ENCODE measurements at places on chromosomes 1 and 21.

GRCh38 chr1:90761781-90762589 lies 44.9 kb upstream of the BARHL2 start:
- DNase-seq: no peak

DNA sequence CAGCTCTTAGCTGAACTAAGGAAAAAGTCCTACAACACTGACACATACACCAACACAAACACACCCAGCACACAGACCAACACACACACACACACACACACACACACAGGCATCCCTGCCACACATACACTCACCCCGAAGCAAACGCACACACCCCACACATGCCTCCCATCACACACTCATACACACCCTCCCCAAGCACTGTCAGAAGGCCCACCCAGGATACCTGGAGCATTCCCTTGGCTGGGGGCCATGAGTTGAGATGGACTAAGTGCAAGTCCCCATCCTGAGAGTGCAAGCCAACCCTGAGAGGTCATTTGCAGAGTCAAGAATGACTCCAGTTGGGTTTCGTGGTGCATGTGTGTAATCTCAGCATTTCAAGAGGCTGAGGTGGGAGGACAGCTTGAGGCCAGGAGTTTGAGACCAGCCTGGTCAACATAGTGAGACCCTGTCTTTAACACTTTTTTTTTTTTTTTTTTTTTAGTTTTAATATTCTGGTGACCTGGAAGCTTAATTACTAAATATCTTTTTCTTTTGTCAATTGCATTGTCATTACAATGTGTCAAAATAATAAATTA lies 117.3 kb downstream of the RHOU start:
- DNase-seq: no peak

- no peak for DNase-seq
These were observed 290.6 kb downstream of the NFIA start for GRCh38 chr1:61372944-61373343.

DNA sequence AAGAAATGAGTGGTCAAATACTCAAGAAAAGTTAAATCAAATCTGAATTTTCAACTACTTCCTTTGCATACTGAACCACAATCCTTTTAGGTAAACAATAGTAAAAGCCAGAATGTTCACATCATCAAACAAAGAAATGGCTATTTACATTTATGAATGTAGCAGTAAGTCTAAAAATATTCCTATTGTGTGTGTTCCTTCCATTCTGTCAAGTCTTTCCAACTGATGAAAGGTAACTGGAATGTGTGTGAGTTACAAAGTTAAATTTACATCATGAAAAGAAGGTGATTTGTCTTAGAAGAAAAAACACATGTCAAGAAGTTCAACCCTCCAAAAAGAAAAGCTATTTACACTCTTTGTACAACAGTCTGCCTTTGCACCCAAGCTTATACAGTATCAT lies 203.1 kb downstream of the SIPA1L2 start:
- DNase-seq: no peak

GRCh38 chr1:48249868-48250267 lies 27.4 kb downstream of the SLC5A9 start:
- no peak for DNase-seq

- DNase-seq: no peak
These were observed 3.6 kb downstream of the PRDM16 start for GRCh38 chr1:3072391-3073185.

GRCh38 chr1:194378517-194378916 lies 1192.1 kb upstream of the B3GALT2 start:
- DNase-seq: no peak

GRCh38 chr1:9827558-9828185 lies 3.9 kb upstream of the CLSTN1 start:
- no peak for DNase-seq

DNA sequence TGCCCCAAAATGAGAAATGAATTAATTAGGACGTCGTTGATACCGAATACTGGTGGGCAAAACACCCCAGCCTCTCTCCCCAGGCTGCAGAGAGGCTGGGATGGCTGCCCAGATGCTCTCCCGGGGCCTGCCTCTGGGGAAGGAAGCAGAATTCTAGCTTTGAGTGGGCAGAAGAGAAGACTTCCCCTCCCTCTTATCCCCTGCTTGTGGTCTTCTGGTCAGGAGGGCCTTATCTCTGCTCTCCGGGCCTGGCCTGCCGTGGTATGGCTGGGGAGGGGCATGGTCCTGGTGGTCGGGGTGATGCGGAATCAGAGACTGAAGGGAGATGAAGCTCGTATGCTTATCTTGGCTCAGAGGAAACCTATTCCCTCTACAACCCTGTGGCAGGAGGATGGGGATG lies 9.8 kb upstream of the CSF3R start:
- no peak for DNase-seq

DNA sequence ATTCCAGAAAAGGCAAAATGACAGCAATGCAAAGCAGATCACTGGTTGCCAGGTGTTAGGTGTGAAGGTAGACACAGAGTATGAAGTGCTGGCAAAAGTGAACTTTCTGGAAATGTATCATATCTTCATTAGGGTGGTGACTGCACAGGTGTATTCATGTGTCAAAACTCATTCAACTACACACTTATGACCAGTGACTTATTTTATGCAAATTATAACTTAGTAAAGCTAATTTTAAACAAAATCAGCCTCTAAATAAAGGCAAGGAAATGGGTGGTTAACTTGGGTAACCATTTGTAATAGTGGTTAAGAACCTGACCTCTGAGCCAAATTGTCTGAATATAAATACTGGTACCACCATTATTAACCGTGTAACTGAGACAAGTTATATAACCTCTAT lies 7.4 kb downstream of the COP1 start:
- DNase-seq: no peak

- no peak for DNase-seq
These were observed 32.1 kb downstream of the ARID4B start for GRCh38 chr1:235295902-235296350.

DNA sequence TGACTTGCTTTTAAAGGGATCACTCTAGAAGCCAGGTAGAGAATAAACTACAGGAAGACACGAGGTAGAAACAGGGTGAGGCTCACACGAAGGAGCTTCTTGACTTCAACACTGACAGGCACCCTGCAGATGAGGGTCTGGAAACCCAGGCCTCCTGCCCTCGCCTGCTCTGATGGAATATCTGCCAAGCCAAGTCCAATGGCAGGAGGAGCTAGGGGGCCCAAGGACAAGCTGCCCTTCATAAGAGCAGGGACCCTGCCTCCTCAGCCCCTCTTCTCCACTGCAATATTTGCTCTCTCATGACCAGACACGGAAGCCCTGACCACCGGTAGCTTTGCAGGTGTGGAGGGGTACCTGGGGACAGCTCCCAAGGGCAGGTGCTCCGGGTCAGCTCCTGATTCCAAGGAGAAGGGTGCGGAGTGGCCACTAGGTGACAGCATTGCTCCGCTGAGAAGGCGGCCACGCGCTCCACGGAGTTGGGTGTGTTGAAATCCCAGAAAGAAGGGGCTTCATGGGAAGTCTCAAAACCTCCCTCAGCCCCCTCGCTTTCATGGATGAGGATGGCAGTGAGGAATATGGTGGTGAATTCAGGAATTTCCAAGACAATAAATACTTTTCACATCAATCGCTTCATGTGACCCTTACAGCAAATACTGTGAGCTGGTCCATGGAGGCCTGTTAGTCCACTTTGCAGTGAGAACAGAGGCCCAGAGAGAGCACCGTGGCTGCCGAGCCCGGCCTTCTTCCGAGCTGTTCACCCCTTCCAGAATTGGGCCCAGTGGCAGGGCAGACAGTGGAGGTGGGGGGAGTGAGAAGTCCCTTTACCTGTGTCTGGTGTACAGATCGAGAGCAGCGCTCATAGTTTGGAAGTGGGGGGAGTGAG lies 33.2 kb upstream of the PAX7 start:
- DNase-seq: peak; percentile 58

GRCh38 chr1:94898491-94899385 lies 28.2 kb downstream of the CNN3 start:
- DNase-seq: no peak

DNA sequence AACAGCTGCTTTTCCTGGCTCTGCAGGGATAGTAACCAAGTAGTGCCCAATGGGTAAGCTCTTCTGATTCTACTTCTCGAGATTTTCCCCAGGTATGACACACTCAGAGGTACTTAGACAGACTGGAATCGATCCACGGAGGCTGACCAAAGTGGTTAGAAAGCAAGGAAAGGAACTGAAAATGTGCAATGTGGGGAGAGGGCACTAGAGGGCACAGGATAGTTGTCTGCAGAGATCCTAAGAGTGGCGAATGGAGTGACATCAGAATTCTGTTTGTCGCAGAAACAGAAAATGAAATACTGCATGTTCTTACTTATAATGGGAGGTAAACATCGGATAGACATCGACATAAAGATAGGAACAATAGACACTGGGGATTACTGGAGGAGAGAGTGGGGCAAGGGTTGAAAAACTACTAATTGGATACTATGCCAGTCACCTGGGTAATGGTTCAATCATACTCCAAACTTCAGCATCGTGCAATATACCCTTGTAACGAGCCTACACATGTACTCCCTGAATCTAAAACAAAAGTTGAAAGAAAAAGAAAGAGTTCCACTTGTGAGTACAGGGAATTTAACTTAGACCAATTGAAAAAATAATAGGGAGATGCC lies 23.3 kb downstream of the CYP2J2 start:
- no peak for DNase-seq

GRCh38 chr21:46082713-46082962 lies 15.3 kb upstream of the COL6A2 start:
- no peak for DNase-seq

DNA sequence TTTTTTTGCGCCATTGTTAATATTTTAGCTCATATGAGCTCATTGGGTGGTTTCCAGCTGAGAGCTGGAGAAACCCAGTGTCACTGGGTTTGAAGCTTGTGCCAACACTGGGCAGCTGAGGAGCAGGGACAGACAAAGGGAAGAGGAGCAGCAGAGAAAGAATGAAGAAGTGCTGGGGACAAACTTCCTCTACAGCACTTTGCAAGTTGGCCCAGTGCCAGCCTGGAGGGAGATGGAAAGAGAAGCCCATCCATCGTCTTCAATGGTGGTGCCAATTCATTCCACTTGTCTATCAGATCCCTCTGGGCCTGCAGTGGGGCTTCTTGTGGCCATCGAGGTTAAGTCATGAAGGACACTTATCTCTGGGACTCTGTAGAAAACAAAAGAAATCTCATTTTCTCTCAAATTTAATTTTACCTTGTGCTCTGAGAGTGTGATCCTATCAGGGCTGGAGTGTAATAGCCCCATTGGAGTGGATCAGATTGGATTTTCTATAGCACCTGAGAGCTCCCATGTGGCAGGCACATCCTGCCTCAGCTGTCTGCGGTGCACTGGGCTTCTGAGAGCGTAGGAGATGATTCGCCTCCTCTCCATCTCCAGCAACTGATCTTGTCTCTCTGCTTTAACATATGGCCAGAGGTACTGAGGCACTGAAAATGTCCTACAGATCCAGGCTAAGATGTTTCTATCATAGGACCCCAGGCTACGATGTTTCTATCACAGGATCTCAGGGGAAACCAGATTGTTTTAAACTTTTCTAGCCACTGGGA lies 114.7 kb downstream of the TNR start:
- no peak for DNase-seq

DNA sequence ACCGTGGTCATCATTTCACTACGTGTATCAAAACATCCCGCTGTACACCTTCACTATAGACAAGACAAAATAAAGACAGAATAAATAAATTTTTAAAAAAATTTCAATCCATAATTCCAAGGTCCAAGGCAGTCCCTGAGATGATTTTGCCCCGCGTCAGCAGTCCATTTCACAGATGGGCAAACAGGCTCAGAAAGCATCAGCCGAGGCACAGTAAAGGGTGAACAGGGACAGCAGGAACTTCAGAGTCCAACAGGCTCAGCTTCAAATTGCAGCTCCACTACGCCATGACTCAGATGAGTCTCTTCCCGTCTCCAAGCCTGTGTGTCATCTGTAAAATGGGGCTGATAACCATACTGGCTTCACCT lies 15.0 kb downstream of the MATN1 start:
- no peak for DNase-seq

- DNase-seq: no peak
These were observed 5.7 kb downstream of the TOR1AIP2 start for GRCh38 chr1:179871940-179872339.
